Activated CD4-positive, alpha-beta T cell treated with anti-CD3 and anti-CD28 coated beads, Interleukin-2, Interleukin-4, amounts not matched to agents 100 ng/mL and 50 ng/mL, durations not matched to agents 16 hours and 8 hours (primary cell): ENCODE measurements at places on chromosomes 13 and 19.

DNA sequence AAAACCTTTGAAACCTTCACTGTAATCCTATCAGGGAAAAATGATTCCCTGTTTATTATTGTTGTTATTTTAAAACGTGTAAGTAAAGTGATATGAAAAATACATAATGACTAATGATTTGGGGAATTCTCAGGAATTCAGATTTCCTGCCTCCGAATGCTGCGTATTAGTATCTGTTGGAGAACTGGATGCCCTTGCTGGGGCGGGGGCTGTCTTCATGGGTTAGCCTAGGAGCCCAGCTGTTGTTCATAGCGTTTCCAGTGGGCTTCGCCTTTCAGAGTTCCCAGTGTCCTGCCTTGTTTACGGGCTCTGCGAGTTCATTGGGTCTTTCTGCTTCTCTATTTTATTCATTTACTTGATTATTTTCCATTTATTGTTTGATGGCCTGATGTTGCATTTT lies 18.4 kb downstream of the NAXD start:
- DNase-seq = no peak

- no peak for DNase-seq
These were observed 30.3 kb upstream of the CEACAM4 start for GRCh38 chr19:41657157-41657556.

DNA sequence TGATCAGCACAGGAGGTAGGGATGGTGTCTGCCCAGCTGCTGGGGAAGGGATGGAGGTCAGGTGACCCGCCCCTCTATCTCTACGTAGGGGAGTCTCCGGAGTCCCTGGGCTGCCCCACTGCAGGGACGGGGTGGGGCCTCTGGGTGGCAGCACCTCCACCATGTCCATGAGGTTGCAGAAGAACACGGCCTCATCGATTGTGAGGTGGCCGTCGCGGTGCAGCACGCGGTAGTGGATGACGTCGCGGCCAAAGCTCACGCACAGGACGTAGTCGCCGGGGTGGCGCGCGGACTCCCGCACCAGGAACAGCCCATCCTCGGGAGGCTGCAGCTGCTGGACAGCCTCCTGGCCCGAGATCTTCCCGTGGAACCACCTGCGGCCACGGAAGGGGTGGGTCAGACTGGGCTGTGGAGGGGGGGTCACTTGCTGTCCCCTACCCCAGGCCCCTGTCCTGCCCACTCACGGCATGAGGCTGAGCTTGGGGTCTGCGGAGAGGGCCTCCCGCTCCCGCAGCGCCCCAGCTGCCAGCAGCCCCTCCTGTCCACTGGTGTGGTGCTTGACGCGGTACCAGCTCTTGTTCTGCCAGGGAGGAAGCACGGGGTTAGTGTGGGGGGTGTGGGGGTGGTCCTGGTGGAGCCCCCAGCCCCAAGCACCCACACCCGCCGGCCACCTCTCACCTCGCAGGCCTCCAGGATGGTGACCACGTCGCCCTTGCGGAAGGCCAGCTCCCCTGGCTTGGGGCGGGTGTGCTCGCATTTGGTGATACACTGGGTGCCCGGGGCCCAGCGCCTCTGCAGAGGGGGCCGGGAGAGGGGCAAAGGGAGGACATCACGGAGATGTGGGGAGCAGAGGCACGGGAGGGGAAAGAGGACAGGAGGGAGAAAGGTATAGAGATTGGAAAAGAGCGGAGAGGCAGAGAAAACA lies 2.3 kb downstream of the MATK start:
- no peak for DNase-seq

DNA sequence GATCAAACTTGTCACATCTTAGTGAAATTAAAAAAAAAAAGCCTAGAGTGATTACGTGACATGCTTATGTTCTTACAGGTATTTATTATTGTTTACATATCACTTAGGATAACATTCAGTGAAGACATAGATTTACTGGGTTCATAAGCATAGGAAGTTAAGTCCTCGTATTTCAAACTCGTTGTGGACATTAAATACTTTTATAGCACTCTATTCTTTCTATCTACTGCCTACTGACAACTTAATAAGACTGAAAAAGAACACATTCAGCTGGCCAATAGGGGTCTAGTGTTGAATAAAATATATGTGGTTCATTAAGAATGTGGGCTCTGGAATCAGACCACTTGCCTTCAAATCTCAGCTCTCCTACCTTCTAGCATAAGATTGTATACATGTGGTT lies 1927.4 kb downstream of the PCDH9 start:
- DNase-seq = no peak
